Iris pigment epithelial cell (primary cell): ENCODE measurements at places on chromosomes 5 and 9.

GRCh38 chr5:4082966-4083564 is 487.4 kb downstream of the IRX1 start:
- DNase-seq, result no peak

- no peak for DNase-seq
Observed at GRCh38 chr5:4831325-4831724, 308.8 kb upstream of the ADAMTS16 start.

DNA sequence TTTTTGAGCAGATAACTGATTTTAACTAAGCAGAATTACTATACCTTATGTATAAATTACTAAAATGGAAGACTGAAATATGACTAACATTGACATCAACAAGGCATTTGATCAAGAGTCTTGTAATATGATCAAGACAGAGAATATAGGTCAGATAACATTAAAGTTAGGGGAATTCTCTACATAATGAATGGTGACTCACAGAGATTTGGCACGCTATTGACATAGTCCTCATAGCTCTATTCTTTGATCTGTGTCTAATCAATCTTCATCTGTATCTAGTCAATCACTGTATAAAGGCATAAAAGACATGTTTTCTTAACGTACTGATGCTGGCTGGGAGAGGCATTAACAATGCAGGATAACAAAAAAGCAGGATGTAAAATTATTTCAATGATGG is 17.4 kb downstream of the ABITRAM start:
- DNase-seq, result peak; percentile 63

DNA sequence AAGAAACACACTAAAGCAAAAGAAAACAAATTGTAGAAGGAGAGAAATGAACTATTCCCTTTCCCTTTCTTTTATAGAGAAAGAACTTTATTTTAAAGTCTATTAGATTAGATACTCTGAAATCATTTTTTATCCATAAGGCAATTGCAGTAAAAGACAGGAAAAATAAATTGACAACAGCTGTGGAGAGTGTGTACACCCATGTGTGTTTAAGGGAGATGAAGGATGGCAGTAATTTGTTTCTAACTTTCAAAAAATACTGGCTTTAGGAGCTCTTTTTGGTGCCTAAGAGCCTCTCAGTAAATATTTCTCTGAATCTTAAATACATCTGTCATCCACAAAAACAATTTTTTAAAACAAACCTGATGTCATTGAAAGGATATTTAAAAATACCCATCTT is 18.3 kb upstream of the ARL14EPL start:
- DNase-seq, result no peak

- peak; percentile 49 for DNase-seq
Observed at GRCh38 chr5:148820461-148821395, 5.7 kb upstream of the ADRB2 start.
